Fibroblast of upper back skin (primary cell): ENCODE measurements at places on chromosomes 11 and 22.

GRCh38 chr11:60942970-60943565, 8.9 kb downstream of the SLC15A3 start:
- DNase-seq = no peak

DNA sequence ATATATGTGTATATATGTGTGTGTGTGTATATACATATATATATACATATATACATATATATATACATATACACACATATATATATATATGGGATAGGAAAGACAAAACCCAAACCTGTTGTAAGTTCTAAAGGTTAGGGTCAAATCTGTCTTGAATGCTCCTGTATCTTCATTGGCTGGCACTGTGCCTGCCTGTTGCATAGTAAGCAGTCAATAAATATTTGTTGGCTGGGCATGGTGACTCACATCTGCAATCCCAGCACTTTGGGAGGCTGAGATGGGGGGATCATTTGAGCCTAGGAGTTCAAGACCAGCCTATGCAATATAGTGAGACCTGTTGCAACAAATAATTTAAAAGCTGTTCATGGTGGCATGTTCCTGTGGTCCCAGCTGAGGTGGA, 205.4 kb downstream of the DBX1 start:
- DNase-seq = no peak

DNA sequence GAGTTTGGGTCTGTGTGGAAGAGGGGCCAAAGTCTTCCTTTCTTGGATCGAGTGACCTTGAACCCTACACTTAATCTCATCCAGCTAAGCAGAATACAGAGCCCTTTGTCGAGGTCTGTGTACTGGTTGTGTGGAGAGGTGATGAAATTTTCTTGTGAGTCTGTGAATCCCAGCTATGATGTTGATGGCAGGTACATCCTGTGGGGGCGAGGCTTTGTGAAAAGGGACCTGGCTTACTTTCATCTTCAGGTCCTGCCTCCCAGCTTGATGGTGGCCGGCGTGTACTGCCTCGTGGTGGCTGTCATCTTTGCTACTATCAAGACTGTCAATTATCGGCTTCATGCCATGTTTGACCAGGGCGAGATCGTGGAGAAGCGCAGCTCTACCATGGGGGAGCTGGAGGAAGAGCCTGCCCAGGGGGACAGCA, 1.0 kb downstream of the PCNX3 start:
- no peak for DNase-seq

DNA sequence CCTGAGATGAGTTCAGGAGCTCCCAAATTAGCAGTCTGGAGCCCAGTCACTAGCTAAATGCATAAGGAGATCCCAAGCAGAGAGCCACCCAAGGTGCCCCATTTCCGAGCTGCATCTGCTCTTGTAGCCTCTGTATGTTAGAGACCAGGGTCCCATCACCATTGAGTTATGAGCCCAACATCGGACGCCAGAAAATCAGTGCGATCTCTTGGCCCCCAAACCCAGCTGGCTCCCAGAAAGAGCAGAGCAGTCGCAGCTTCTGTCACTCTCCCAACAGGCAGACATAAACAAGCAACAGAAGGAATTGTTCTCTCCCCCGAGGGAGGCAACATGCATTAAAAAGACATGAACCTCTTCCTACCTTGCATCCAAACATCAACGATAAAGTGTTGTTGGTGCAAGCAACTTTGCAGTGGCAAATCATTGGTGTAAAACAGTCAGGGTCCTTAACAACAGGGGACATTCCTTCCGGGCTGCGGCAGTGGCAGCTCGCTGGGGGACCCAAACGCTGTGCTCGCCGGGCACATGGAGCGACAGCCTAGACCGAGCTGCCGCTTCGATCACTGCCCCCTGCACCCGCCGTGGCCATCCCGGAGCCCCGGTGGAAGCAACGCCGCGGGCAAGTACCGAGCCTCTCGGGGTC, 907.1 kb downstream of the DLG2 start:
- no peak for DNase-seq

DNA sequence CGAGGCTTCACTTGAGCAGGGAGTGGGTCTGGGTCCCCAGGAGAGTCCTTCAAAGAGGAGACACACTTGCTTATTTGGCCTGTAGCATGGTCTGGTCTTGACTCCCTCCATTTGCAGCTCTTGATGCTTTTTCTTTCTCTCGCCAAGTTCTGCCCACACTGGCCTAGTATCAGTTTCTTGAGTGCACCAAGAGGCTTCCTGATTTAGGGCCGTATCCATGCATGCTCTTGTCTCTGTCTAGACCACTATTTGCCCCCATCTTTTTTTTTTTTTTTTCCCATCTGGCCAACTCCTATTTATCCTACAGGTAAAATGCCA, 170.7 kb downstream of the GRIK4 start:
- no peak for DNase-seq

DNA sequence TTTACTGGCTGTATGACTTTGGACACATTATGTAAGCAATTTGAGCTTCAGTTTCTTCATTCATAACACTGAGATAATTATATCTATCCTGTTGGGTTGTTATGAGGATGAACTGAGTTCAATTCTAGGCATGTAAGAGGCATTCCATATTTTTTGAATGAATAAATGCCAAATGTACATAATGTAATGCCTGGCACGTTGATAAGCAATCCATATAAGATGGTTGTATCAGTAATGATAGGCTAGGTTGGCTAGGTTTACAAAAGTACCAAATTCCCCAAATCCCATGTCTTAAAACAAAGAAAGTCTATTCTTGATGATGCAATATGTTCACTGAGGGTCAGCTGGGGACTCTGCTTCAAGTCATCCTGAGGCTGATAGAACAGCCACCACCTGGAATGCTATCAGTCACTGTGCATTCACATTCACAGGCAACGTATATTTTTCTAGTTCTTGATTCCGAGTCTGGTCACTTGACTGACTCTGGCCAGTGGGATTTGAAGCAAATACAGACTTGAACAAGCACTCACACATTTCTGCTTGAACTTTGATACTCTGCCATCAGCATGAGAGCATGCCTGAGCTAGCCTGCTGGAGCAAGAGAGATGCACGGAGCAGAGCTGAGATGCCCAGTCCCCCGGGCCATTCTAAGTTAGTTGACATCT, 104.0 kb upstream of the TIMP3 start:
- no peak for DNase-seq

GRCh38 chr11:34899633-34900016, 16.6 kb downstream of the APIP start:
- DNase-seq = no peak

DNA sequence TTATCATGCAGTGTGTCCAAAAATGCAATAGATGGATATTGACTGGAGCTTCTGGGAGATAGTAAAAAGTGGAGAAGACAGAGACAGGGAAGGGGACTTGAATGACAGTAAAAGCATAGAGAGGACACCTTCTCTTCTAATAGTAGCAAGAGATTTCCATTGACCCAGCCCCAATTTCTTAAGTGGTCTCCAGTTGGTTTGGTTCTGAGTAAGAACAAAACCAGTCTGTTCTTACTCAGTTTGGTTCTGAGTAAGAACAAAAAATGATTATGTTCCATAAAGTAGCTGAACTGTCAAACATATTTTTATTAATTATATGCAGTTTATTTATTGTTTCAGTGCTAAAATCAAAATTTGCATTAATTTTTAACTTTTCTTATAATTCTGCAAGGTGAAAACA, 316.8 kb upstream of the MPPED2 start:
- no peak for DNase-seq

DNA sequence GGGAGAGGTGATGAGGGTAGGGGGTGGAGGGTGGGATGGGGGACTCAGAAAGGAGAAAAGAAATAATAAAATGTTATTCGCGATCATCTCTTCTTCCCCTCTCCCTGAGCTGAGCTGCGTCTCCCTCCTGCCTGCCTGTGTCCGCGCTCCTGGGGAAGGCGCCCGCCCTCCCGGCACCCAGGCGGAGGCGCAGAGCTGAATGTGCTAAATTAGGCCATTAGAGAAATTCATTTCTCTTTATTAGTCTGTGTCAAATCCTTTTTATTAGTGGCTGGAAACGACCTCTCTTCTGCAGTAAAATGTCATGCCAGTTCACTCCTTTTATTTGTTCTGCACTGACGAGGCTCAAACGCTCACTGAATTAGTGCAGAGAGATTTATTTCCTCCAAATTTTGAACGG, 116.1 kb downstream of the FEZ1 start:
- no peak for DNase-seq

DNA sequence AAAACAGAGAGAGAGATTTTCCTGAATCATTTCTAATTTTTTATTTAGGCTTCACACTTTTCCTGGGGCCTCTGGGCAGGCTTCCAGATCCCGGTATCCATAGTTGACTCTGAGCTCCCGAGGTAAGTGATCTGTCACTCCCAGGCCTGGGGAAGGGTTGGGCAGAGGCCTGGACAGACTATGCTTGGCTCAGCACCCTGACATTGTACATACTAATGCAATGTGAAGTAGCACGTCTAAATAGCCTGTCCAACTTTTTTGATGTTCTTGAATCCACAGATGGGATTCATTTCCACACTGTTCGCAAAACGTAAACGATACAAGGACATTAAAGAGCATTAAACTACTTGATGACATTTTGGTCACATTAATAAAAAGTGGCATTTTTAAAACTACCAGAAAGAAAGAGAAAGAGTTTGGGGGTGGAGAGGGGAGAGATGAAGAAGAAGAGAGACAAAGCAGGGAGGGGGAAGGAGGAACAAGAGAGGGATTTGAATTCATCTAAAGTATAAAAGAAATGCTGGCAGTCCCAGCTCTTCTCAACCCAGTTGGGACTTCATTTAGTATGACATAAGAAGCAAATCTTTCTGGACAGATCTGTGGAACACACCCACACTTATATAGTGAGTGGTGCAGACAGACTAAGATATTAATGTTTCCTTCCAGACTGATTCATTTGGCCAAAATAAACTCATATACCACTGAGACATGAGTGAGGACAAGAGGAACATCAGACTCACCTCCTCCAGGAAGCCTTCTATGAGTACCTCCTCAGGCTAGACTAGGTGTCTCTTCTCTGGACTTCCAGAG, 514.2 kb downstream of the SOX6 start:
- no peak for DNase-seq

DNA sequence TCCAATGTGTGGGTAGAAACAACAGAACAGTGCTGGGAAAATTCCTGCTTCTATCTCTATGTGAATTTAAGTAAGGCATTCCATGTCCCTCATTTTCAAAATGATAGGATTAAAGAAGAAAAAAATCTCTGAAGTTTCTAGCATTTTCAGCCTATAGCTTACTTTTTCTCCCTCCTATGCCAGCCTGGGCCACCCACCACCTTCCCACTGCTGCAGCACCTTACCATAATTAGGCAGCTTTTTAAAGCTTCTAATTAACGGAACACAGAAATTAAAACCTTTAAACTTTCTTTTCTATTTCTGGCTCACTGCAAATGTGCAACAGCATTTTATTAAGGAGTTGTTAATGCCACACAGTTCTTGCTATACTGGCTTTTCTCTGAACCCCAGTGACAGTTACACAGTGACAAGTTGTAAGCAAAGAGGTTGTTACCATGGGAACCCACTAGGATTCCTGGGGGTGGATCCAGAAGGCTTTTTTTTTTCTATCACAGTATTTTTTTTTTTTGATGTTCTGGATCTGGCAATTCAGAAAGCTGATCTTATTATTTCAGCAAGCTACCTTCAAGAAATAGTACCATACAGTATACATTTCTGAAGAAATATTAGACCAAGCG, 20.2 kb downstream of the CELF1 start:
- no peak for DNase-seq

DNA sequence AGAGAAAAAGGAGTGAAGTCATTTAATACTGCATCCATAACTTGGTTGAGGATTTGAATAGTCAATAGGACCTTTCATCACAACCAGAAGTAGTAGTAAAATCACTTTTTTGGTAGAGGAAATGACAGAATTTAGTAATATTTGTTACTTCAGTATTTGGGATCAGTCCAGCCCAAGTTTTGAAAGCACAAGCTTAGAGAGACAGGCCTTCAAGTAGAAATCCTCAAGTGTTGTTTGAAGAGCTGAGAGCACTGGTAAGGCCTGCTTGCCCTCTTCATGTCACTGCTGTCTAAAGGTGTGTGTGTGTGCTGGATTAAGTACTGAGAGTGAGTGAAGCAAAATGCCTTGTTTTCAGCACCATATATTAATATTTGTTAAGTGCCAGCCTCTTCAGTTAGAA, 137.3 kb downstream of the WNT11 start:
- DNase-seq = no peak

GRCh38 chr11:102186551-102187191, 76.4 kb downstream of the YAP1 start:
- peak; percentile 78 for DNase-seq

- DNase-seq = no peak
These were observed 104.1 kb downstream of the TRIM44 start for GRCh38 chr11:35766651-35767050.

GRCh38 chr22:41757502-41757901, 43.0 kb upstream of the CCDC134 start:
- no peak for DNase-seq

GRCh38 chr11:32032478-32032877, 58.4 kb upstream of the RCN1 start:
- DNase-seq = no peak

DNA sequence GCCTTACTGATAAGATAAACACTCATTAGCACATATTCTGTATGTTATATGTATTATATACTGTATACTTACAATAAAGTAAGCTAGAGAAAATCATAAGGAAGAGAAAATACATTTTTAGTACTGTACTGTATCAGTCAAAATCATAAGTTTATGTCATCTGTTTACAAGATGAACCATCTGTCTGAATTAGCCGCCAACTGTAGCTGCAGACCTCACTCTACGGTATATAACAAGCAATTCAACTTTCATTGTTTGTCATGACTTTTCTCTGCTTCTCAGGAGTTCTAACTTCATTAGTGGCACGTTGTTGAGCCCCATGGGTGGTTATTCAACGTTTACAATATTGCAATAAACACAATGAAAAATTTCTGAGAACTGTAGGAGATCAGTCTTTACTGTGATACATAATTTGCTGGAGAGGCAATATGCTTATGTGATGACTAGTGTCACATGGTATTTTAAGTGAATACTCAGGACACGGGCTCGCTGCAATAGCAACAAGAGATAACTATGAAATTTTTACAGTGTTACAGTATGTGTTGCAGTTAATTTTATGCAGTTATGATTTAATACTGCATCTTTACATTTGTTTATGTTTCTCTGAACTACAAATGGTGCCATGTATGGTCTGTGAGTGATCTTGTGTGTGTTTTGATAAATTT, 132.2 kb upstream of the CTSC start:
- peak; percentile 22 for DNase-seq

DNA sequence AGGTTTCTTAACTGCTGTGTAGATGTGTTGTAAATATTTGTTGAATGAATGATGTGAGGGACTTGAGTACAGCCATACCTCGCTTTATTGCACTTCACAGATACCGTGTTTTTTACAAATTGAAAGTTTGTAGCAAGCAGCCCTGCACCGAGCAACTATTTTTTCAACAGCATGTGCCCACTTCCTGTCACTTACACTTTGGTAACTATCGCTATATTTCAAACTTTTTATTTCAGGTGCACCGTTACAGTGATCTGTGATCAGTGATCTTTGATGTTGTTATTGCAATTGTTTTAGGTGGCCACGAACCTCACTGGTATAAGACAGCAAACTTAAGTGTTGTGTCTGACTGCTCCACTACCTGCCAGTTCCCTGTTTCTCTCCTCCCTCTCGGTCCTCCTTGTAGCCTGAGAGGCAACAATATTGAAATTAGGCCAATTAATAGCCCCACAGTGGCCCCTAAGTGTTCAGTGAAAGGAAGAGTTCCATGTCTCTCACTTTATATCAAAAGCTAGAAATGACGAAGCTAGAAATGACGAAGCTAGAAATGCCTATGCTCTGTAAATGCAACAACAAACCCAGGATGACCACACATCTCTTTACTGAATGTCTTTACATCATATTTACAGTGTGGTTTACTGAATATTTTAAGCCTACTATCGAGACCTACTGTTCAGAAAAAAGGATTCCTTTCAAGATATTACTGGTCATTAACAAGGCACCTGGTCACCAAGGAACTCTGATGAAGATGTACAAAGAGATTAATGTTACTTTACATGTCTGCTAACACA, 1.0 kb downstream of the SFI1 start:
- no peak for DNase-seq
